ENCODE measurements at places on chromosomes 2 and 18.
A peak's percentile ranks its signal among the peaks of the same experiment; 100 is the strongest.

GRCh38 chr2:25539136-25539535, 134.2 kb downstream of the DTNB start:
- peak; percentile 84 for DNase-seq

DNA sequence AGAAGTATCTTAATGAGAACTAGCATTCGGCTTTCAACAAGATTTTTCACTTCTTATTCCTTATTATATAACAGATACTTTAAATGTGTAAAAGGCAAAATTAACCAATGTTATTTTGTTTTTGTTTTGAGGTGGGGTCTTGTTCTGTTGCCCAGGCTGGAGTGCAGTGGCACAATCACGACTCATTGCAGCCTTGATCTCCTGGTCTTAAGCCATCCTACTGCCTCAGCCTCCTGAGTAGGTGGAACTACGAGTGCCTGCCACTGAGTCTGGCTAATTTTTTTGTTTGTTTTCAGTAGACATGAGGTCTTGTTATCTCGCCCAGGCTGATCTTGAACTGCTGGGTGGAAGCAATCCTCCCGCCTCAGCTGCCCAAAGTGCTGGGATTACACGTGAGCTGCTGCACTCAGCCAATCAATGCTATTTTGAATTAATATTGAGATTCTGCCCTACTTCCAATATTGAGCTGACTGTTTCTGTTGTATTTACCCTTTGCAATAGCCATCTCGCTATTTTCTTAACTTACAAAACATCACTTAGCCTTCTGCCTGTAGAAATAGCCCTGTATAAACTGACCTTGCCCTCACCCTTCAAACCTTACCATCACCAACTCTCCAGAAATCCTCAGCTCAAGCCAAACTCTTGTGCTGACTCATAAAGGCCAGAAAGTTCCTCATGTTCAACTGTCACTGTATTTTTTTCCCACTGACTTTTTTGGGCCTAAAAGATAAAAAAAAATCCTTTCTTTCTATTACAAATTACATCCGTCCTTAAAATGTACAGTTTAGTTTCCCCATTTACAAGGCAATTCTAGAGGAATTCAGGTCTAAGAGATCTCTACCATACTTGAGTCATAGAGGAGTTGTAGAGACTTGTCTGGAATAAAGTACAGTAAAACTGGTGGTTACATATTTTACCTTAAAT, 94.3 kb downstream of the OLA1 start:
- DNase-seq, result no peak

DNA sequence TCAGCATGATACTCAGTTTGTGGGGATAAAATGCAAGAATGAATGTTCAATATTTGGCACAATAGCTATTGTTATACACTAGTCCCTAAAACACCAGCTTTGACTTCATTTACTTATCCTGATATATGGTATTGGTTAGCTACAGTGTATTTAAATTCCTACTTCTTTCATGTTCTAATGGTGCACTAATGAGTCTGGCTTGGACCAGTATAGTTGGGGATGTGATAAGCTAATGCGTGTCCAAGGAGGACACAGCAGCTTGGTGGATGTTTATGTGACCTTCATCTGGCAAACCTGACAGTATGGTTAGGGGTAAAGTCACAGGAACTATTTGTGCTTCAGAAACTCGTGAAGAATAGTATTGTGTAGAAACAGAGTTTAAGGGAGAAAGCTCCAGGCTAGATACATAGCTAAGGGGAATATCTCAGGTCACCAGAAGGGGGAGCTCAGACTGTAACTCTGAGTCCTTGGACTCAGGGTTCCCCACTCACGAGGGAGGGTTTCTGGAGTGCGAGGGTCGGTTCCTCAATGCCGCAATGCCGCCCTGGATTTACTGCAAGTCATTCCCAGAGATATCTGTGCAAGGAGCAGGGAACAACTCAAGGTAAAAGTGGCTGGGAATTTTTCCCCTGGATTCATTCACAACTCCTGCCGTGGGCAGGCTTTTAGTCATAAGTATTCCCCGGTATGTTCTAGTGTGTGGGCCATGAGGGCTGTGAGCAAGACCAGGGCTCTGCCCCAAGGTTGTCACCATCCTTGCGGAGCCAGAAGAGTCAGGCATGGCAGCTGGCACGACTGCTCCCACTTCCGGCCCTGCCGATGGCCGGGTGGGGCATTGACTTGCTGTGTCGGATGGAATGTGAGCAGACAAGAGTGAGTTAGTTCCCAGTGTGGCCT, 14.5 kb downstream of the IL1R2 start:
- no peak for DNase-seq

DNA sequence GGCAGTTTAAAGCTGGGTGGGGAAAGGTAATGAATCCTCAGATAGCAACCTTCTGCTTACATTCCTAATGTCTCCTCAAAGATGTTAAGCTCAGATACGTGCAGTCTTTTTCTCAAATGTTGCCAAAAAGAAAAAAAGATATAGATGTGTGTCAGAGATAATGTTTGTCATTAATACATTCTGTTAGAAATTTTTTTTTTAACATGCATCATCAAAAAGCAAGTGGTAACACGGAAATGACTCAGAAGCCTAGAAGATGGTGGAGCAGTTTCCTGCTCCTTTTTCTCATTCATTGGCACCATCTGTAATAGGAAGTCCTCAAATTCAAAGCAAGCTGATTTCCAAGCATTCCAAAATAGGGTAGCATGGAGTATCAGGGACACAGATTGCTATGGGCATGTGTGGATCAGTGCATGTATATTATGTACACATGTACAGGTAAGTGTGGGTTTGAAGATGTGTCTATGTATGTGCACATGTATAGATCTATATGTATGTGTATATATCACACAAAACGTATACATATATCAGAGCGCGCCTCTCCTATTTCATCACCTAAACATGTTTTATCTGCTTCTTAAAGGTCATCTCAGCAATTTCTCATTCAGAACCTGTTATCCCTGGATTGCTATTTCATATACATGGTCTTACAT, 79.9 kb upstream of the ITGB6 start:
- no peak for DNase-seq

- DNase-seq, result no peak
Observed at GRCh38 chr2:40348665-40349064, 103.2 kb downstream of the SLC8A1 start.

GRCh38 chr18:653512-653911, 3.9 kb upstream of the TYMS start:
- DNase-seq, result no peak

DNA sequence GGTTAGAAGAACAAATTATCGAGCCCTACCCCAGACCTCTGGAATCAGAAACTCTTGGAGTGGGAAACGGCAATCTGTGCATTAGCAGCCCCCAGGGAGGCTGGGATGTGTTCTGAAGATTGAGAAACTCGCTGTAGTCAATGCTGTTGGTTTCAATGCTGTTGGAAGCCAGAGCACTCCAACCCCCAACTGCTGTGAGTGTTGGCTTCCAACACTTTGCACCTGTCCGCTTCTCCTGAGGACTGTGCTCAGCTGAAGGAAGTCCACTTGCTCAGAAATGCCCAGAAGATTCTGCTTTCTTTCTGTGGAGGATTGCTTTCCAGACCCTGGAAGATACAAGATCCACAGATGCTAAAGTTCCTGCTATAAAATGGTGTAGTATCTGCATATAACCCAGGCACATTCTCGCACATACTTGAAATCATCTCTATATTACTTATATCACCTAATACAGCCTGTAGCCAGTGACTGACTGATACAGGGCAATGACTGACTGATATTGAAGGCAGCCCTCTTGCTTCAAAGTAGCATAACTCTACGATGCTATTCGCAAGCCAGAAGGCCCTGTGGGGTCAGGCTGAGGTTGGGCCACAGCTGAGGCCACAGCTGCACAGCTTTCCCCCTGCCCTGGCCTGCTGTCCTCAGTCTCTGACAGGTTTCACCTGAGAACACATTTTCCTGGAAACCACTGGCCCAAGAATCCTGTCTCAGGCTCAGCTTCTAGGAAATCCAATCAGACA, 757.7 kb upstream of the ID2 start:
- no peak for DNase-seq

DNA sequence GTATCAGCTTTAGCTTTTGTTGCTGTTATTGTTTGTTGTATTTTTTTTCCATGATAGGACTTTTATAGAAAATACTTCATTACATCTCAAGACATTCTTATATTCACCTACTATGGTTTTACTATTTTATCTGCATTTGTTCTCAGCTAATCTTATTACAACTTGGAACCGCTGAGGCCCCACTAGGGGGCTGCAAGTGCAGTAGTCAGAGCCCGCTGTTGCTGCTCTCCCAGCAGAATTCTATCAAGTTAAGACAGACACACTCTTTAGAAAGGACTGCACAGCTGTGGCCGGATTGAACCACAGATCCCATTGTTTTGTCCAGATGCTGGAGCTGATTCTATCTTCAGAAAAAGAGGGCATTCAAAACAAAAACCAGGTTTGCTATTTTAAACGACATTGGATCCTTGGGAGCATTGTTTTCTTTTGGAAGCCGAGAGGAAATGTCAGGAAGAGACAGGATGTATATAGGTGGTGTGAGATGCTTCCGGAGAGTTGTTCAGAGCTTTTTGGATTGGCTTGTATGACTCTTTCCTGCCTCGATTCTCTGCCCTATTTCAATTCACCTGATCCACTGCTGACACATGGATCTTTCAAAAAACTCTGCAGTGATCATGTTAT, 105.7 kb upstream of the GAREM1 start:
- DNase-seq, result peak; percentile 70

DNA sequence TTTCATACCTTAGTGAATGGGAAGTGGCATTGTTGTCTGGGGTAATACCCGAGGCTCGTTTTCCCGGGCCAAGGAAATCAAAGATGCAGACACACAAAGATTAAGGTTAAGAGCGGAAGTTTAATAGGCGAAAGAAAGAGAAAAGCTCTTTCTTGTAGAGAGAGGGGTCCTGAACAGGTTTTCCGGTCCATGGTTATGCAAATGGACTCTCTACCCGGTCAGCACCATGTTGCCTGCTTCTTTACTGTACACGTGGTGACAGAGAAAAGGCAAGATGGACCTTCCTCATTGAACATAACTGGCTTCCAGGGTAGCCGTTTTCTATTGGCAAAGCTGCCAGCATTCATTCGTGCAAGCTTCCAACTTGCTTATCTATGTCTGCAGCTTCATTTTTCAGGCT, 2063.5 kb downstream of the SUCLG1 start:
- peak; percentile 19 for DNase-seq

GRCh38 chr18:38811209-38811608, 1245.6 kb upstream of the CELF4 start:
- DNase-seq, result no peak
